M059J (cell line): ENCODE measurements at places on chromosomes 4 and X. TPM values are rescaled to one million over a fixed set of nuclear protein-coding genes. Genes with fewer than 3 reads are reported as not detected.

GDPD2 gene
- total RNA-seq: 0.10 TPM in 1 of 2 replicates, not detected in the other

AKAP4 gene
- not detected in 2 replicates for total RNA-seq

ZCCHC4 gene
- total RNA-seq: 10.3 and 15.9 TPM in 2 replicates

HTN3 gene
- not detected in 2 replicates for total RNA-seq

CRLF2 gene
- total RNA-seq: 0.10 TPM in 1 of 2 replicates, not detected in the other

TMSB15A gene
- total RNA-seq: 13.7 and 21.5 TPM in 2 replicates

FGFR3 gene
- 1.4 and 1.9 TPM in 2 replicates for total RNA-seq

PLP1 gene
- total RNA-seq: not detected in 2 replicates

SSX1 gene
- 5.8 and 8.9 TPM in 2 replicates for total RNA-seq

P2RY4 gene
- 0.15 TPM in 1 of 2 replicates, not detected in the other for total RNA-seq

ZAR1 gene
- not detected in 2 replicates for total RNA-seq

TMEM255A gene
- total RNA-seq: 1.9 and 2.6 TPM in 2 replicates

MAP9 gene
- 6.7 and 10.7 TPM in 2 replicates for total RNA-seq

BEND2 gene
- total RNA-seq: not detected in 2 replicates

ETDB gene
- not detected in 2 replicates for total RNA-seq

SLC49A3 gene
- total RNA-seq: not detected in 2 replicates

AKAP14 gene
- total RNA-seq: not detected in 2 replicates

CYSLTR1 gene
- total RNA-seq: 2.7 and 2.8 TPM in 2 replicates

RPS6KA6 gene
- total RNA-seq: not detected in 2 replicates

SPANXB1 gene
- 43.0 and 87.1 TPM in 2 replicates for total RNA-seq

ASB9 gene
- total RNA-seq: 8.2 and 16.0 TPM in 2 replicates

SLC7A11 gene
- 7.8 and 9.2 TPM in 2 replicates for total RNA-seq

HDX gene
- total RNA-seq: 4.3 and 6.3 TPM in 2 replicates

ART3 gene
- not detected in 2 replicates for total RNA-seq

IL3RA gene
- not detected in 2 replicates for total RNA-seq

SERTM2 gene
- 0.64 TPM in 1 of 2 replicates, not detected in the other for total RNA-seq

ODAPH gene
- total RNA-seq: 0.10 TPM in 1 of 2 replicates, not detected in the other

ATP1B4 gene
- not detected in 2 replicates for total RNA-seq

PLAC8 gene
- 122 and 240 TPM in 2 replicates for total RNA-seq

ANOS1 gene
- total RNA-seq: 0.22 and 1.0 TPM in 2 replicates

XG gene
- 0.86 and 2.6 TPM in 2 replicates for total RNA-seq

IL1RAPL1 gene
- 1.3 and 3.2 TPM in 2 replicates for total RNA-seq

SYP gene
- 0.25 and 0.54 TPM in 2 replicates for total RNA-seq

EPHA5 gene
- total RNA-seq: 6.7 and 9.6 TPM in 2 replicates

SPANXN3 gene
- not detected in 2 replicates for total RNA-seq

DUX4 gene
- not detected in 2 replicates for total RNA-seq

RENBP gene
- total RNA-seq: not detected in 2 replicates

NLGN4X gene
- 0.02 and 0.15 TPM in 2 replicates for total RNA-seq

CYLC1 gene
- total RNA-seq: not detected in 2 replicates

TMEM129 gene
- 25.0 and 37.6 TPM in 2 replicates for total RNA-seq
